ENCODE measurements at places on chromosomes 3 and 15.

DNA sequence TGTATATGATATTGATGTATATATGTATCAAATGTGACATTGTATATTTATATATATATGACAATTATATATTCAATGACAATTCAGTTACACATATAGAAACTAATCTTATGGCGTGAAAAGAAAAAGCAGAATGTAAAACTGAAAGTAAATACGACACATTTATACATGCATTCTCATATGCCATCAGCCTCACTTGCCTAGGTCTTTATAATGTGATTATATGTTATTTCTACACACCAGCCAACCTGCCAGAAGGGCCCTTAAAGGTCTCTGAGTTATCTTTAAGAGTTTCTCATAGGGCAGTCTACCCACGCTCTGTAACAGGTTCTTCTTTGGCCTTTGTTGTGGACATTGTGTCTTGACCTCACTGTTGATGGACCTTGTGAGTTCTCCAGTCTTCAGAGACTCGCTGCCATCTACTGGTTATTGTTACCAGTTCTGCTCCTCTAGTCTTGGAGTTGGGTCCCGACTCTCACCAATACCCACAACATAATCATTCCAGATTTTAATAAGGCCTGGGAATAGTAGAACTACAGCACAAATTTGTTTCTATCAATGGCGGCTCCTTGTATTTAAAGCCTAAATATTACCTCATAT, 371.5 kb upstream of the GOLIM4 start:
- DNase-seq = peak; percentile 86

GRCh38 chr3:128849911-128850455, 29.4 kb upstream of the ACAD9 start:
- peak; percentile 25 for DNase-seq

DNA sequence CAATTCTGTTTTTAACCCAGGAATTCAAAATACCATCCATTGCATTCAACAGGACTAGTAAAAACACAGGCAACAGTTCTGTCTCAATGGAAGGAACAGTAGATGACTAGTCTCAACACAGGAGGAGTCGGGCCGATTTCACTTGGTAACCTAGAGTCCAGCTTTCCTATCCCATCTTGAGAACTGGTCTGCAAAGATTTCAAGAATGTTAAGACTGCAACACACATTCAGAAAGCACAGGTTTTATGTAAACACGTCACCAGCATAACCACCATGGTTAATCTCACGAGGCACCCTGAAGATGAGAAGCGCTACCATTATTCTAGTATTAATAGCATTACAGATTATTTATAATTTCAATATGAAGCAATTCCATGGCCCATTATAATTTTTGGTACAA, 22.0 kb downstream of the UQCC5 start:
- DNase-seq = no peak

GRCh38 chr3:100023150-100023549, 91.2 kb downstream of the FILIP1L start:
- DNase-seq = peak; percentile 81

GRCh38 chr15:81118361-81118760, 15.7 kb upstream of the CFAP161 start:
- DNase-seq = no peak

- DNase-seq = no peak
Measured at GRCh38 chr3:64224826-64225610, at the start of gene PRICKLE2. TSS of gene PRICKLE2 (minus strand) at chr3:64225466. CDS start at chr3:64198927, 26,539 bp downstream.

GRCh38 chr15:42955518-42955917, 34.9 kb upstream of the TTBK2 start:
- DNase-seq = no peak

DNA sequence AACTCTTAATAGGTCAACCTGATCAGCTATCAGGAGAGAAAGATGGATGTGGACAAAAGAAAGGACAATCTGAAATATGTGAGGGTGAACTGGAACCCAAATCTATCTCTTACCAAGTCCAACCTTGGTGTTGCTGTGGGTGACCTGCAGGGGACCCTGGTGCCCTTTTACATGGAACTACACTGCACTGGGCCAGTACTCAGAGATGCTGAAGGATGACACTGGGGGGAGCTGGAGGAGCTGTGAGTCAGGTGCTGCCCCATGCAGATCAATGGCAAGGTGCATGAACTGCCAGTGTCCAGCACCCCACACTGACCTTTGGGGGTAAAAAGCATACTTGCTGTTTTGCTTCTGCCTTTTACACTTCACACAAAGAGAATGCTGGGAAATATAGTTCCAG, 55.6 kb upstream of the TBC1D5 start:
- DNase-seq = no peak

- DNase-seq = no peak
Measured at GRCh38 chr15:64571857-64572291, 111.5 kb downstream of the ZNF609 start.

DNA sequence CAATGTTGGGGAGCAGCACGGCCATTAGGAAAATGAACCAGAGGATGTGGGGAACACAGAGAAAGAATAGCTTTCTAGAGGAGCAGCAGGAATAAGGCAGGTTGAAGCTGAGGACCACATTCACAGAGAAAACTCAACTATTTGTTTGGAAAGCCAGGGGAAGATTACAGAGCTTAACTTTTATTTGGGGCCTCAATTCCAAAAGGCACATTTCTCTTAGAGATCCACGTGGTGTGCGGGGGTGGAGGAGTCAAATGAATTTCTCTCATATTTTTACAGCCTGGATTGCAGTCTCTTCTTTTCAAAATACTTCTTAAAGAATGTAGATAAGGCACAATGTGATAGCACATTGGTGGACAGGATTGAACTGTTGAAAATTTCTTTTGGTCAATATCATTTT, 253.7 kb downstream of the ROBO1 start:
- no peak for DNase-seq

DNA sequence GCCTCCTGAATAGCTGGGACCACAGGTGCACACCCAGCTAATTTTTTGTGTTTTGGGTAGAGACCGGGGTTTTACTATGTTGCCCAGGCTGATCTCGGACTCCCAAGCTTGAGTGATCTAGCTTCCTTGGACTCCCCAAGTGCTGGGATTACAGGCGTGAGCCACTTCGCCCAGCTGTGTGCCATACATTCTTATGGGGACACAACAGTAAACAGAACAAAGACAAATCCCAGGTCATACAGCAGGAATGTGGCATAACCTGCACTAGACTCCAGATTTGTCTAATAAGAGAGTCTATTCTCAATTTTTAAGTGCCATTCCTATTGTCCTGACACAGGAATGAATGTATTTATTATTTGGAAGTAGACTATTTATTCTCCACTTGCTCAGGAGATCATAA, 17.6 kb downstream of the ARL6IP5 start:
- DNase-seq = no peak

GRCh38 chr3:101527906-101528305, 14.9 kb upstream of the SENP7 start:
- no peak for DNase-seq

GRCh38 chr3:138939561-138940241, 7.2 kb downstream of the FOXL2 start:
- no peak for DNase-seq

- DNase-seq = no peak
Measured at GRCh38 chr15:45434078-45434567, 55.8 kb upstream of the GATM start.

DNA sequence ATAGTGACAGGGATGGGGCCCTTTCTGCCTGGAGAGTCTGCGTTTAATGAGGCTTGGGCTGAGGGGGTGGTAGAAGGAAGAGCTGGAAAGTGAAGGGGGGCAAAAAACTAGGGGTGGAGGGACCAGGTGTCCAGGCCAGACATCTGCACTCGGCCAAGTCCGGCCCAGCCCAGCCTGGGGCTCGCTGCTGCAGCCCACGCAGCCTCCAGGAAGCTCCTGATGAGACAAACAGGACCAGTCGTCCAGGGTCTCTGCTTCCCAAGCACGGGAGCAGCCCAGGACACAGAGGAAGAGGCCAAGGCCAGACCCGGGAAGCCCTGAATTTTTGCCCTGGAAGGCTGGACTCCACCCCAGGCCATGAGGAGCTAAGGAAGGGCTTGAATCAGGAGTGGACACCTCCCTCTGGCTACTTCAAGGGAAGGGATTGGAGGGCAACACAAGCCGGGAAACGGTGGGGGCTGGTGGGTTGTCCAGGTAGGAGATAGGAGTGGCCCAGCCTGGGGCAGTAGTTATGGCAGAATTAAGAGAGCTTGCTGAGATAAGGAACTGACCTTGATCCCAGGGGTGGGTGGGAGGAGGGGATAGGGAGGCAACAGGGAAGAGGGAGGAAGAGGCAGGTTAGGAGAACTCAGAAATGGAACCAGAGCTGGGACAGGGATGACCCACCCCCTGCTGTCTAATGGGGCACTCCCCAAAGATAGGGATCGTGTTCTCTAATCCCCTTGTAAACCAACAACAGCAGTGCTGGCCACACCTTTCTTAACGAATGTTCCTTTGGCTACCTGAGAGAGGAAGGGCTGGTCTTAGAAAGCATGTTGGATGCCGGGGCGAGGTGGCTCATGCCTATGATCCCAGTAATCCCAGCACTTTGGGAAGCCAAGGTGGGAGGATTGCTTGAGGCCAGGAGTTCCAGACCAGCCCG, 89.5 kb downstream of the ANP32A start:
- DNase-seq = no peak

GRCh38 chr15:41483519-41483918, 10.2 kb upstream of the ITPKA start:
- DNase-seq = no peak

- DNase-seq = no peak
Measured at GRCh38 chr15:63345391-63345752, 36.3 kb downstream of the CA12 start.

- DNase-seq = no peak
Measured at GRCh38 chr3:195755791-195756676, 35.3 kb downstream of the MUC20 start.

- no peak for DNase-seq
Measured at GRCh38 chr15:70035051-70035718, 62.5 kb downstream of the TLE3 start.

- DNase-seq = peak; percentile 79
Measured at GRCh38 chr3:175233957-175234940, 375.1 kb downstream of the NAALADL2 start.

- DNase-seq = no peak
Measured at GRCh38 chr3:183814240-183814639, 11.1 kb downstream of the MAP6D1 start.

DNA sequence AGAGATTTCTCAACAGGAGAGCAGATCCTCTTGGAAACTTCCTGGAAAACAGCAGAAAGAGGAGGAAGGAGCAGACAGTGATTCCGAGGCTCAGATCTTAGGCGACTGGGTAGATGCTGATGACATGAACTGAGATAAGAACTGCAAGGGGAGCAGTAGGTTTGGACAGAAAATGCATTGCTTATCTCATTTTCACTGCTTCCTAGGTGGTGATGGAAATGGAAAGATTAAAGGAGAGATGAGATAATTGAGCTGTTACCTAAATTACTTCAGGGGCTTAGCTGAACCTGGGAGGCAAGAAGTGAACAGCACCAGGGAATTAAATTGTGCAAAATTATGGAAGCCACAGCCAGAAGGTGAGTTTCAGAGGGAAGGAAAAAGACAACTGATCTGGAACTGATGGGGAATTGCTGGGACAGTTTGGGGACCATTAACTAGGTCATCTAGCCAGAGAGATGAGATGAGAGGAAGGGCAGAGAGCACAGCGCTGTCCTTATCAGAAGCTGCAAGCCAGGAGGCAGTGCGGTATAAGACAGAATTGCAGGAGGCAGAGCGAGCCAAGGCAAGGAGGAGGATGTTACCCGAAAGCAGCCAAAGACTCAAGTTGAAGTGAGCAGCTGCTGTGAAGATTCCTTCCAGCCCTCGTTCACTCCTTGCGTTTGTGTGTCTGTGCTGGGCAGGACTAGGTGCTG, 140.4 kb downstream of the SRGAP3 start:
- no peak for DNase-seq

- DNase-seq = no peak
Measured at GRCh38 chr3:22947851-22948250, 255.3 kb upstream of the UBE2E2 start.

- DNase-seq = no peak
Measured at GRCh38 chr3:188906236-188906635, 265.5 kb upstream of the TPRG1 start.

DNA sequence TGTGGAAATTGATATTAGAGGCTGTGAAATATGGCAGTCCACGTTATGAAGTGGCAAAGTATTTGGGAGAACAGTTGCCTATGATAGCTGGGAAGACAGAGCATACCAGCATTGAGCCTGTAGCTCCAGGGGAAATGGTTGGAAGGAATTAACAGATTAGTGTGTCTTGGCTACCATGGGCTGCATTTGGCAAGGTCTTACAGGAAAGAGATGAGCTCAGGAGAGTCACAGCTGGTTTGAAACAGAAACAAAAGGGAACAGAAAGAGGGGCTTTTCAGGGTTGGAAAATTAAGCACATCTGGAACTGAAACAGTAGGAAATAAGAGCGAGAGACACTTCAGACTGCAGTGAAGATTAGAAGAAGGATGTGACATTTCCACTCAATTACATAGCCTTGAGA, 141.7 kb downstream of the FBLN2 start:
- DNase-seq = no peak

DNA sequence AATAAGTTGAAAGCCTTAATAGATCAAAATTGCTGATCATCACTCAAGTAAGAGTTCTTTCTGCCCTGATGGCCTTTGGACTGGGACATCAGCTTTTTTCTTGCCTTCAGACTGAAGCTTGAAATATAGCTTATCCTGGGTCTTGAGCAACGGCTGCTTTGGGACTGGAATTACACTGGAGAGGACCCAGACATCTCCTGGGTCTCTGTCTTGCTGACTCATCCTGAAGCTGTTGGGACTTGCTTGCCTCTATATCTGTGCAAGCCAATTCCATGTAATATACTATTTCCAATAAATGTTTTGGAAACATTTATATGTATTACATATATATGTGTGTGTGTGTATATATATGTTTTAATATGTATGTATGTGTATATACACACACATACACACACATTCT, 260.2 kb downstream of the PDZRN3 start:
- no peak for DNase-seq

DNA sequence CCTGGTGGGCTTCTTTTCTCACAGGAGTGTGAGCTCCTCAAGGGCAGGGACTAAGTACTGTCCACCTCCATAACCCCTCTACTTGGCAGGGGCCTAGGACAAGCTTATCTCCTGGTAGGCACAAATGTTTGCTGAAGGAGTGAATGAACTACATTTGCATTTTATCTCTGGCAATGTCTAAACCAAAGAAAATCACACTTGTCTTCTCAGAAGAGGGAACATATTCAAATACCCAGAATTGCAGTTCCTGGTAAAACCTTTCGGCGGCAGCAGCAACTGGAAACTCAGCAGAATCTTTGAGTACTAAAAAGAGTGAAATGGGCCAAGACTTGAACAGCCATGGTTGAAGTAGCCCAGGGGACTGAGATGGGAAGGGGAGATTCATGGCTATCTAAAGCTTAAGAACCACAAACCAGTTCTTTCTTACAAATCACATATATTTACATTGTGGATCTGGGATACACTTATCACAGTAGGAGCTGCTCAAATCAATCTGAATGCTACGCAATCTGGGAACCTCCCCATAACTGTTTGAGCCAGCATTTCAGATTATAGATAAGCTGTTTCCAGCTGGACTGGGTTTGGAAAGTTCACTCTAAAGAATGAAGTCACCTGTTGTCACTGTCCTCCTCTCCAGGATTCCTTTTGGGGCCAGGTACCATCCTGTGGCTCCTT, 18.7 kb upstream of the PTPN9 start:
- DNase-seq = no peak

Data from NCI-H69 (cell line).